Stromal cell of bone marrow (primary cell): ENCODE measurements at places on chromosomes 7 and 10.

GRCh38 chr7:45211958-45212357 is 54.4 kb downstream of the RAMP3 start:
- no peak for DNase-seq

- DNase-seq = peak; percentile 50
Observed at GRCh38 chr10:58531084-58531695, 18.5 kb downstream of the BICC1 start.

DNA sequence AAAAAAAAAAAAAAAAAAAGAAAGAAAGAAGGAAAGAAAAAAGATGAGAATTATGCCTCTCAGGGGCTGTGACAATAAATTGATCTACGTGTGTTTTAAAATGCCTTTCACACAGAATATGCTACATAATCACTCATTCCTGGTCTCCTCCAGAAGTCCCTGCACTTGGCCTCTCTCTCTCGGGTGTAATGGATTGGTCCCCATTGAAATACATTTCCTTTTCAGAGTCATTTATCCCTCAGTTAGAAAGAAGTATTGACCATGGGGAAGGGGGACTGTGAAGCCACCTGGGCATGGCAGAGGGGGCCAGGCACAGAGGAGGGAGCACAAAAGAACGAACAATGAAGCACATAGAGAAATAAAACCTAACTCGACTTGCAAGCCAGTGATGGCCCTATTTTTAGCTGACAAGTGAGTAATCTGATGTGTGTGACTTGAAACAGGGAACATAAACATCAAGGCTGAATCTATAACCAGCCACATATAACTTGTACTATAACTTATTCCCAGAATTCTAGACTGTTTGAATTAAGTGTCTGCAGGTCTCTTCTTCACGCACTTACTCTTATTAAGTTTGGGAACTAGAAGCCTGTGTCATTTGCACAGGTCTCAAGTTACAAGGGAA is 490.8 kb downstream of the KCNMA1 start:
- no peak for DNase-seq

DNA sequence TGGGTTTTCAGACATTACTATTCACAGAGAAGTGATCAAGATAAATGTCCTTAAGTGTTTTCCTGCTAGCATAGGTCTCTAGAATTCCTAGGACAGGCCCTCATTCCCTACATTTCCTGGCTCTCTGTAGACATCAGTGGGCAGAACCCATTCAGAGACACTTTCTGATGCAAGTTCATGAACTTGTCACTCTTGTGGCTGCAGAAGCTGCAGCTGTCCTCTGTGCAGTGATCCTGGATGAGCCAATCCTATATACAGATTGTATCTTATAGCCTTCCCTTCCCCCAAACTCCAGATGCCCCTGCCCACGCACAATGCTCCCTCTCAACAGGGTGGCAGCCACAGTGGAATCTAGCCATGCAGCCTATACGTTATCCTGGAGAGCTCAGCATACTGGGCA is 12.6 kb upstream of the GRB10 start:
- DNase-seq = no peak

- DNase-seq = no peak
Observed at GRCh38 chr7:66921918-66922486, 977 bp downstream of the TMEM248 start.

DNA sequence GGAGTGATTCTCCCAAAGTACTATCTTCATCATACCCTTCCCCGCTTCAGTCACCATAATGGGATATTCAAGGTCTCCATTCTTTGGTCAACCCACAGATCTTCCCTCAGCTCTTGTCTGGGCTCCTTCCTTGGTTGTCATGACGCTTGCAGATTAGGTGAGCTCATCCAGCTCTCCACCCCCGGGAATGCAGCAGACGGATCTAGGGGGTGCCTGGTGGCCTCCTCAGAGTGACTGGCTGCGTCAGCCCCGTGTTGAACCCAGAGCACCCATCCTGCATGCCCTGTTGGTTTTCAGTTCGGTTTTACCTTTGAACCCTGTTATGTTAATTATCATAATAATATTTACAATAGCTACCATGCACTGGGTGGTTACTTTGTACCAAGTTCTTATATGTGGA is 6.4 kb downstream of the NEURL1 start:
- no peak for DNase-seq

DNA sequence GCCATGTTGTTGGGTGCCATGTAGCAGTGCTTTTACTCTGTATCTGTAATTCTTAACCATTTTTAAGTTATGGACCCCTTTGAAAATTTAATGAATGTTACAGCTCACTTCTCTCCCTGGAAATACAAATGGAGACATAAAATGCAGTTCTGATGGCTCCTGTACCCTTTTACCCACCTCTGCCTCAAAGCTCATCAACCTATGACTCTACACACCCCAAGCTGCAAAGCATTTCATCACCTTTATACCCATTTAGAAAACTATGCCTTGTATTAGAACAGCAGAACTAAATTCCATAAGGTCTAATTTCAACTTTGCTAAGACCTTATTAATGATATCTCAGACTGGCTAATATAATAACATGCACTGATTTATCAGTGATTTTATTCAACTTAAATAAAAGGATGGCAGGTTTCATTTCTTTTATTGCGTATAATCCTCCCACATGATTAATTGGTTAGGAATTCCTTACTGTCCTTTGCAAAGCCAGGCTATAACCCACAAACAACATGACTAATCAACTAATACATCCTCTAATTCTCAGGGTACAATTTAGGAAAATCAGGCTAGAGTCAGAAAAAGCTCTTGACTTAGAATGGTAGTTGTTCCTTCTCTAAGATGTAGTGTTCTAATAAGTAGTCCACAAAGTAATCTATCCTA is 68.1 kb downstream of the CPEB3 start:
- DNase-seq = no peak

DNA sequence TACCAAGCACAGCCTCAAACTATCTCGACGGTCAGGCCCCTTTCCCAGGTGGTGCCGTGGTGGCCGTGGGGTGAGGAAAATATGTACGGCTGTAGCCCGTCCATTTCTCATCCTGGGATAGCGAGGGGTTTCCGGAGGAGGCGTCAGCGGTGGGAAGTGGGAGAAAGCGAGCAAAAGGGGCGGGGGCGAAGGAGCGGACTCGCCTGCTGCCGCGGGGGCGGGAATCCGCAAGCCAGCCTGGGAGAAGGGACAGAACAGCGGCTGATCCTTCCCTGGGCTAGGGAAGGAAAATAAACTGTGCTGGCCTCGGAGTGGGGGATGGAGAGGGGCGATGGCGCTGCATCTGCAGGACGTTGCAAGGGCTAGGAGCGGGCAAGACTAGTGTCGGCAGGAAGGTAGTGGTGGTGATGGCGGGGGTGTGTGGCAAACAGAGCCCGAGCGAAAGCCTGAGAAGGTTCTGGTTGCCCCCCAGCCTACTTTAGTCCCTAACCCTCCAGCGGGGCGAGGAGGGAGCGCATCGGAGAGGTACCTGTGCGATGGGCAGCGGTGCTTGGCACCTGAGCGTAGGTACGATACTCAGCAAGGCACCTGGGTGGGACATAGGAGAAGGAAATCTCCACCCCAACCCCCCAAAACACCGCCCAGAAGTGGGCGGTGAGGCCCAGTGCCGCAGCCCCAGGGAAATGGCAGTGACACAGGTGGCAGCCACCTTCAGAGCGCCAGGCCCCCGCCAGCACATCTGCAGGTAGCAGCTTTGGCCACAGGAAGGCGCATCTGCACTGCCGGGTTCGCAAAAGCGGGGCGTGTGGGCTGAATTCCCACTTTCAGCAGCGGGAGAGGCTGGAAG is 49.9 kb upstream of the STEAP1B start:
- DNase-seq = no peak

DNA sequence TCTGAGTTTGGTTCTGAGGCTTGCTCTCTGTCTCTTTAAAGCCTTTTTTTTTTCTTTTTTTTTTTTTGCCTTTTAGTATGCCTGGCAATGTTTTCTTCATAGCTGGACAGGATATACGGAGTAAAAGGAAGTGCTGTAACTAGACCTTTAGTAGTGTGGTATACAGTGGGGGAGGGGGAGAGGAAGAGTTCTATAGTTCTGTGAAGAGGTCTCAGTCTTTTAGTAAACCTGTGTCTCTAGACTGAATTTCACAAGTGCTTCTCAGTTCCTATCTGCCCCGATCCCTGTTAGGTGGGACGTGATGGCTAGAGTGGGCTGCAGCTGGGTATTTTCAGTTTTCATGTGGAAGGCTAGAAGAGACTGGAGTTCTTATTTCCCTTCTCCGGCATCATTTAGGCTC is 3.1 kb upstream of the ABCC2 start:
- peak; percentile 47 for DNase-seq

GRCh38 chr7:6451224-6451705 is 3.5 kb upstream of the DAGLB start:
- no peak for DNase-seq

GRCh38 chr7:114181280-114181679 is 233.3 kb upstream of the FOXP2 start:
- DNase-seq = no peak

DNA sequence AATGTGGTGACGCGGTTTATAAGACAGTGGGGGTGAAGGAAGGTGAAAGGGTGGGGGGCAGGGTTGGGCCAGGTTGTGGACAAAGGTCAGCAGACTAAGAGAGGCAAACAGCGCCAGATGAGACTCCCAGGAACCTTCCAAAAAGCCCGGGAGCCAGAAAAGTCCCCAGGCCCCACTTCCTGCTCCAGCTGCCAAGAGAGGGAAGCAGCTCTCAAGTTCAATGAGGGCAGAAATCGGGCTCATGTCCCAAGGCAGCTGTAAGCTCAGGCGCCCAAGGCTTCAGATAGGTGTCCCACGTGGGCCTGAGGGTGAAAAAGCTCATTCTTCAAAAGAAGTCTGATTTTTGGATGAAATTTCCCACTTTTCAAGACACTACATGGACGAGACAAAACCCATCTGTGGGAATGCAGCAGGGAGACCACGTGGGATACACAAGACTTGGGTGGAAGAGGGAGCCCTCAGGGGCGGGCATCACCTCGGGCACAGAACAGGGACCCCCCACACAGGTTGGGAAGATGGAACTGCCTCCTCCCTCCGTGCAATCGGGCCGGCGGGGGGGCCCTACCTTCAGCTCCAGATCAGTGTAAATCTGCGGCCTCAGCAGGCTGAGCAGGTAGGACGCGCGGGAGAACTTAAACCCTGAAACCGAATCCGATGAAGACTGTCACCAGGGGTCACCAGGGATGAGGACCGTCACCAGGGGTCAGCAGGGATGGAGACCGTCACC is 7.8 kb downstream of the PYROXD2 start:
- DNase-seq = no peak

DNA sequence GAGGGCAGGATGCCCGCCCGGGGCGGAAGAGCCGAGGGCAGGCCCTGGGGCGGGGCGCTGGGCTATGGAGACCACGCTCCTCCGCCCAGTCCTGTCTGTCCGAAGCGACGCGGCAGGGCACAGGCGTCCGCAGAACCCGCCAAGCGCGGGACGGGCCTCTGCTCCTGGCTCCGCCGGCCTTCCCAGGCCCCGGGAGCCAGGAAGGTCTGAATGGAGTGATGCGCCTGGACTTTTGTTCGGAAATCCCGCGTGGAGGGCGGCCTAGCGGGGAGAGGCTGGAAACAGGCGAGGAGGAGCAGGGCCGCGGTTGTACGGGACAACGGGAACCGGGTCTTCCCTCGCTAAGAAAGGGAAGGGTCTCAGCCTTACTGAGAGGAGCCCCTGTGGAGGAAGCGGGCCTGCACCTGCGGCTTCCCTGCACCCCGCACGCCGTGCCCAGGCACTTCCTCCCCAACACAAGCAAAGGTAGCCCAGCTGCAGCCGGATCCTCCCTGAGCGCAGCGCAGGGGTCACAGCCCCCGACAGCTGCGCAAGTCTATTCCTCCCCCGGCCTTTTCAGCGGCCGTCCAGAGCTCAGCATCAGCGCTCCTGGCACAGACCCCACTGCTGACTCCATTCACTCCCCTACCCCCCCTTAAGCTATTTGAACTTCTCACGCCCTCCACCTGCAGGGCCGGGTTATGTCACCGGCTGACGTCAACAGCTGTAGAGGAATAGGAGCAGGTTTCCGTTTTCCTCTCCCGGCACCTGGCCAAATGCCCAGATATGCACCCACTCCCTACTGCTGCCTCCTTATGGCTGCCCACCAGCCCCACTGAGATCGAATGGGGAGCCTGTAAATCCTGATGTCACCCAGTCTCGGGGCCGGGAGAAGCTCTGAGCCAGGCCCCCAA is 143.2 kb upstream of the RET start:
- DNase-seq = no peak

- no peak for DNase-seq
Observed at GRCh38 chr10:14695847-14696480, 78.7 kb downstream of the FAM107B start.

DNA sequence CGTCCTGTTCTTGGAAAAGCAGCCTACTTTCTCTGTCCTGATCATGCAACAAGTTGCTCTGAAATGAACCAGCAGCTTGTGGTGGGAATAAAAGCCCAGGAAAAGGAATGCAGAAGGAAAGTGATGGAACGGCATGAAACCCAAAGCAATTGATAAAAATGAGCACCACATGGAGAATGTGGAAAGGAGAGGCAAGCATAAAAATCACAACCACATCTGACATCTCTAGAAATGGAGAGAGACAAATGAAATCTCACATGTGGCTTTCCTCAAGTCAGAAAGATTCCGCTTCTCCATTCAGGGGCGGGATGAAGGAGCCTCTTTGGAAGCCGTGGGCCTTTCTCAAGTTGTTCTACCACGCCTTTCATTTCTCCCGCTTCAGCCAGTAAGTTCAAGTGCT is 631.7 kb upstream of the GALNT17 start:
- no peak for DNase-seq

GRCh38 chr7:1865571-1866255 is 195.6 kb downstream of the ELFN1 start:
- no peak for DNase-seq

DNA sequence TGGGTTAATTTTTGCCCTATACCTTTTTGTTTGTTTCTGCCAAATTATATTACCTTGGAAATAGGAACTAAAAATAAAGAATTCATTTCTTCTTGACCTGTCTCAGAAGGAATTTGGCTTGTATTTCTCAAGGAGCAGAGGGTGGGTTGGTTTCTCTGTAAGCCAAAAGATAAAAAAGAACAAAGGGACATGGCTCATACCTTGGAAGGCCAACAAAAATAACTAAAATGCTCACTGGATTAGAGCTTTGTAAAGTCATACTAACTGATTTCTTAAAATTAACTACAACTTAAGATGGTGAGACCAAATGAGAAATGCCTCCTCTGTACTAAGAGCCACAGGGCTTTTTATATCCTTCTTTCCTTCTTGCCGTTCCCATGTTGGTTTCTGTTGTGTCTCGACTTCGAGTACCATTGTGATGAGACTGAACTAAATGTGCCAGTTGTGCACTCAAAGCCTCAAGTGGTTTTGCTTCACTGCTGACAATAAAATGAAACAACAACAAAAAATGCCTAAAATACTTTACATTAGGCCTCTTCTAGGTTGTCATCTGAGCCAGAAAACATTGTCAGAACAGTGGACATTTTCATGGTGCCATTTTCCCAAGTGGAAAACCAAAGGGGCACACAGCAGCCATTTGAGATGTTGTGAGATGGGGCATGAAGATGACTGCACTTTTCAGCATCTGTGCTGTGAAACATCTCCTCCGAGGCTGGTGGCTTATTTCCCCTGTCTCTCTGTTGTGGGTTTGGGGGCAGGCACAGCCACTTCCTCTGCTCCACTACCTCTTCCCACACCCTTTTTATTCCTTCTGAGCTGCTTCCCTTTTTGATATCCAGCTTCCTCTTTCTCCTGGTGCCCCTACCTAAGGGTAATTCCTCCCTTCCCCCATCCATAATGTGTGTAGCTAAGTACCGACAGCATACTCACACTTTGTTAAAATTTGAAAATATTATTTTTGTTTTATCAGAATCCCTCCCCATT is 51.8 kb upstream of the AGR3 start:
- no peak for DNase-seq
